NCI-H226 (cell line): ENCODE measurements at places on chromosomes 2 and 18.

GRCh38 chr2:39703181-39703872 is 37.6 kb downstream of the TMEM178A start:
- DNase-seq, result no peak

DNA sequence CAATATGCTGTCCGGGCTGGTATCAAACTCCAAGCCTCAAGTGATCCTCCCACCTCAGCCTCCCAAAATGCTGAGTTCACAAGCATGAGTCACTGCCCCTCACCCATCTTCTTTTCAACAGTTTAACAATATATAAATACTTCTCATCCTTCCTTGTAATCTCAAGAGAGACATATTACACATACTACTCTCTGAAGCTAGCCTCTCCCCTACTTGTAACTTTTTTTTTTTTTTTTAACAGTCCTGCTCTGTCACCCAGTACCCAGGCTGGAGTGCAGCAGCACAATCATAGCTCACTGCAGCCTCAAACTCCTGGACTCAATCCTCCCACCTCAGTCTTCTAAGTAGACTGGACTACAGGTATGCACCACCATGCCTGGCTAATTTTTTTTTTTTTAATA is 5.7 kb downstream of the GFPT1 start:
- DNase-seq, result peak; percentile 72

- DNase-seq, result no peak
These were observed 63.4 kb upstream of the L3MBTL4 start for GRCh38 chr18:6478121-6478520.

DNA sequence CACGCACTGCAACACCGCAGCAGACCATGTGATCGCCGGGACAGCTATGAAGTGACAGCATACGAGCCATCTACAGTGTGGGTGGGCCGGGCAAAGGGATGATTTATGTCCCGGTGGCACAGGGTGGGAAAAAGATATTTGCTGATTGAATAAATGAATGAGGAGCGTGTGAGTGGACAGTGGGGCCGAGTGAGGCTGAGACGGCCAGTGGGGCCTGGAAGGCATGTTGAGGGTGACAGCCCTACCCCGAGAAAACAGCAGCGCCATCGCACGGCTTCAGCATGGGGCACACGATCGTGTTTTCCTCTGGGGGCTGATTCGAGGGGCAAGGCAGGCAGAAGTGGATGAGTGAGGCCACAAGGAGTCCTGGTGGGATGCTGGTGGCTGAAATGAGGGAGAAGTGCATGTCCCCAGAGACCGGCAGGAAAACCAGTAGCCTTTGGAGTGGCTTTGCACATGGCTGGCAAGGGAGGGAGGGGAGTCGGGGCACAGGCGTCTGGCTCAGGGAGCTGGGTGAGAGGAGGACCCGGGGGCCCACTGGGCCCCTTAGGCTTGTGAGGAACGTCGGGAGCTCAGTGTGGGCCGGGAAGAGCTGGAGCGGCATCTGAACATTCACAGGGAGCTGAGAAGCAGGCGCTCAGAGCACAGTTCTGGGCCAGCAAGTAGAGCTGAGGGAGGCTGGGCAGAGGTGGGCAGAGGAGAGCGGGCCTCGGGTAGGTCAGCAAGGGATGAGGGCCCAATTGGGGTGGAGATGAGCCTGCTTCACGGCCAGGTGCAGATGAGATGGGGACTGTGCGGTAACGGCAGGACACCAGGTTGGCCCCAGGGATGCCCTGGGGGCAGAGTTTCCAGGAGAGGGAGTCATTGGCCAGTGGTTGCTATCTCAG is 32.1 kb upstream of the MAL start:
- DNase-seq, result no peak

- DNase-seq, result no peak
These were observed 106.9 kb downstream of the GFPT1 start for GRCh38 chr2:69279931-69280681.

- no peak for DNase-seq
These were observed 2.7 kb downstream of the COPS9 start for GRCh38 chr2:240133401-240133800.

- DNase-seq, result no peak
These were observed 1.4 kb downstream of the ARL4C start for GRCh38 chr2:234495251-234496054.

GRCh38 chr2:161243312-161243711 is 64.9 kb upstream of the PSMD14 start:
- DNase-seq, result no peak

DNA sequence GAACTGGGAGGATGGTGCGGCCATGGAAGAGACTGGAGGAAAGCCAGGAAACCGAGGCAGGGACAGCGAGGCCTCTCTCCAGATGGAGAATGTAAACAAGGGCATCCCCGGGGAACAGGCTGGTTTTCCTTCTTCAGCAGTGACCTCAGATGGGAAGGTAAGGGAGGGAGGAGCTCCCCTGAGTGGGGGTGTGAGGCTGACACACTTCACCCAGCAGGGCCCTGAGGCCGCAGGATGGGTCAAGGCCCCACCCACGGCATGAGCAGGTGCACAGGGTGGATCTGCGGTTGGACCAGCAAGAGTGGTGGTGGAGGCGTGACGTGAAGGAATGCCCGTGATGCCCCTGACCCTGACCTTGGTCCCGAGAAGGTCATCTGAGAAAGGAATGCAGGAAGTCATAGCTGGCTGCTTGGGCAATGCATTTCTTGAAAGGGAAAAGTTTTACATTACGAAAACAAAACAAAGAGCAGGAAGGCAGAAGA is 48.1 kb downstream of the ADCY3 start:
- DNase-seq, result peak; percentile 22

DNA sequence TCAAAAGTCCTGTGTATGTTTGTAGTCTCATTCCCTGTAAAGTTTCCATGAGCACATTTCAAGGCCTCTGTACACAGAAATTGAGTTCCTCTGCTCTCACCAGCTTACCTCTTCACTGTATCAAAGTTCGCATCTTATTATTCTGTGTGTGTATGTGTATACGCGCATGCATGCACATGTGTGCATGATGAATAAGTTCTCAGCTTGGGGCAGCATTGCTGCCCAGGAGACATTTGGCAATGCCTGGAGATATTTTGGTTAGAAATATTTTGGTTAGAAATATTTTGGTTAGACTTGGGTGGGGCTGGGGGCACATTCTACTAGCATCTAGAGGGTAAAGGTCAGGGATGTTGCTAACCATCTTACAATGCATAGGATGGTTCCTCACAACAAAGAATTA is 23.4 kb downstream of the TCF7L1 start:
- no peak for DNase-seq

DNA sequence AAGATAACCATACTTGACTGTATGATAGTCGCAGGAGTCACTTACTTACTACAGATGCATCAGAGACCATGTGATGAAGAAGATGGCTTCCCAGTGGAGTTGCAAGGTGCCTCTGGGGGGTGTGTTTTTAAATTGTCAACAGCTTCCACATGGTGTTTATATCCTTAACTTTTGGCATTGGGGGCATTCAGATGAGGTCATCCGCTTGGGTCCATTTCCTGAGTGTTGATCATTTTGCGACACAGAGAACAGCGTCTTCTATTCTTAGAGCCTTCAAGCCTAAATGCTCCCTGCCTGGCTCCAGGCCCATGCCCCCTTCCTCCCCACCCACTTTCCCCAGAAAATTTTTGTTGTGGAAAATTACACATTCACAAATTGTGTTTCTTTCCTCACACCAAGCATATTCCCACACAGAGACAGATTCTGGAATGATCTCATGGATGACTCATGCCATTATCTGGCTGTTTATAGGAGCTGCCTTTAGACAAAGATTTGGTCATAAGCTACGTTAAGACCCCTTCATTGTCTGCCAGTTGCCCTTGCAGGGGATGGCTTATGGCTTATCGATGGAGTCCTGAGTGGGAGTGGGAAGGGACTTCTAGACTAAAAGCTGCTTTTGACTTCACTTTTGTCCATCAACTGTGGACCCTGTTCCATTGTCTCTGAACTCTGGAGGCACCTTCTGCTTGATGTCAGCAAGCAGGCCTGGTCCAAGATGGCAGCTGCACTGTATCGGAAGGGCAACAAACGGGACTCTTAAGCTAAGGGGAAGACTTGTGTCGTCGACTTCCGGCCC is 91.8 kb downstream of the CABLES1 start:
- peak; percentile 77 for DNase-seq

- peak; percentile 24 for DNase-seq
These were observed 72.9 kb downstream of the TSN start for GRCh38 chr2:121828281-121828731.

DNA sequence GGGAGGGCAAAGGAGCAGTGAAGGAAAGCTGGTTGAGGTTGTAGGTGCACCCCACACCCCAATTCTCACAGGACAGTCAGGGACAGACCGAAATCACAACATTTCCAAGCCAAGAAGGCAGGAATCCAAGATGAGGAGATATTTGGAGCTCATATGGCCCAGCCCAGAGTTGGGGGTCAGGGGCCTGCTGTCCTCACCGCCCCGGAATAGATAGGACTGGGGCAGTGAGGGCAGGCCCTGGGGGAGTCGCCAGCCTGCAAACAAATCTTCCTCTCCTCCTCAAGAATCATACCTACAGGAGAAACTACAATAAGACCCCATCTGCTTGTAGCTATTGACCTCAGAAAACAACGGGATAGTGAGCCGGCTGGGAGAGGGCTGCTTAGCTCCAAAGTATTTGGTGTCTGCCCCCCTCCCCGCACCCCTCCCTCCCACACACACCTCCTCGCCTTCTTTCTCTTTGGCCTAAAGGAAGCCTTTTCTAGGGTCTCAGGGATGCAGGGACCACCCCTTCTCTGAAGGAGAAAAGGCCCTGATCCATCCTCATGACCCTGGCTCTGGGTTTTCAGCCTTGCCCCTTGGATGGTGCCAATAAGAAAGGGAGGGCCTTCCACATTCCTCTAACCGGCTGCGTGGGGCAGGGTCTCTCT is 3.8 kb downstream of the EN1 start:
- DNase-seq, result no peak

- DNase-seq, result no peak
These were observed 32.1 kb downstream of the TRAK2 start for GRCh38 chr2:201419057-201419635.

DNA sequence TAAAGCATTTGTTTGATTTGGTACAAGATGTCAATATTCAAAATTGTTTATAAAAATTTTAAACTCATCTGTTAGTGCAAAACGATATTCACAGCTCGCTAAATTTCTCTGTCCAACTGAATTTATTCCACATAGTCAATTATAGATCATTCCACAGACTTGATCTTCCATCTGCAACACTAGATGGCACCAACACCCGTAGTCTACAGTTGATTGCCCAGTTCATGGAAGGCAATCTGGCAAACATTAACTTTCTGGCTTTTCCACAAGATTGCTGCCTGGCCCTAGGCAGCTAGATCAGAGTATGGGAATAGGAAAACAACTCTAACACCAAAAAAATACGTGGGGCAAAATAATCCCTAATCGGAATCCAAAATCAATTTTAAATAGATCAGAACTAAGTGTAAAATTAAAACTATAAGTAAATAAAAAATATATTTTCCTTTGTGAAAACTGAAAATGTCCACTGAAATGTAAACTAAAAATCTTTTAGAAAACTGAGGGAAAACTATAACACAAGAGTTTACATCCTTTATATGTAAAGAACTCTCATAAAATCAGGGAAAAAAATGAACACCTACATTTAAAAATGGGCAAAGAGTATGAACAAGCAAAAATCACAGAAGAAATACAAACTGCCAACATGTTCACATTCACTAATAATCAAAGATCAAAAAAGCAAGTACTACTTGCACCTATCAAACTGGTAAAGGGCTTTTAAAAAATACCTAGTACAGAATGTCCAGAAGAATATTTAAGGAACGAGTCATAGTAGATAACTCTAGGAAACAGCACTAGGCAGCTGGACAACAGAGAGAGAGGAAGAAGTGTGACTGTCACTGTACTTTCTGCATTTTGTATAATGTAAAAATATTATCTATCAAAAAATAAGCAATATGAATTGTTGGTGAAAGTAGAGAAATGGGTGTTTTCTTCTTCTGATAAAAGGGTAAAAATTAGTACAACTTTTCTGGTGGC is 35.0 kb downstream of the RTN4 start:
- peak; percentile 52 for DNase-seq

DNA sequence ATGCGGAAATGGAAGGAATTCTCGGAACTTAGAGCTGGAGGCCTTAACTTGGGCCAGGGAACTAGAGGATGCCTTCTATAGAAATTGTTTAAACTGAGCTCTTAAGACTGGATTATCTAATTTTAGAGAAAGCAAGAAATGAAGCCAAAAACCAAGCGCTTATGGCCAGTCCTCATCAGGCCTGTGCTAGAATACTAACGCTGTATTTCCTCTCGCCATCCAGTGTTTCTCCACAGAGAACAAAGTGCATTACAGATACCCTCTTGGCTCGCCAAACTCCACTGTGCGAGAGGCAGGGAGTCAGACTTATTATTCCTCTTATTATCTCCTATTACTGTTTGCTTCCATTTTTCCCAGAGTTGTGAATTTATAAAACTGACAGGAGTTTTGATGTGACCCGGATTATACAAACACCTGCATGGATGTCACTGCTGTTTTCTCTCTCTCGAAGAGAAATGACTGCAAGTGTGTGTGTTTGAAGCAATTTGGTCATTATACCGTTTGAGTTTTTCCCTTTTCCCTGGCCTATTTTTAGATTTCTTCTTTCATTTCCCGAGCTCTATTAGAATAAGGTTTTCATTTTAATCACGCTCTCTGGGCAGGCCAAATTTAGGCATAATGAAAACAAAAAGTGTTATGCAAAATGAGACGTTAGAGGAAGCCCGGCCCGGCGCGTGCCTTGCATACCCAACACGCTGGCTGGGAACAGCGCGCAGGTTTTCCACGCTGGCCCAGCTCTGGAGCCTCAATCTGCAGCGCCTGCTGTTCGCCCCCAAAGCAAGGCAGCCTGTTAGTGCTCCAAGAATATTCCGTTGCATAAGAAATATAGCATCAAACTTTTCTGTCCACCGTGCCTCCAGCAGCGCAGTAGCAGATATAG is 103.3 kb downstream of the ALK start:
- no peak for DNase-seq

DNA sequence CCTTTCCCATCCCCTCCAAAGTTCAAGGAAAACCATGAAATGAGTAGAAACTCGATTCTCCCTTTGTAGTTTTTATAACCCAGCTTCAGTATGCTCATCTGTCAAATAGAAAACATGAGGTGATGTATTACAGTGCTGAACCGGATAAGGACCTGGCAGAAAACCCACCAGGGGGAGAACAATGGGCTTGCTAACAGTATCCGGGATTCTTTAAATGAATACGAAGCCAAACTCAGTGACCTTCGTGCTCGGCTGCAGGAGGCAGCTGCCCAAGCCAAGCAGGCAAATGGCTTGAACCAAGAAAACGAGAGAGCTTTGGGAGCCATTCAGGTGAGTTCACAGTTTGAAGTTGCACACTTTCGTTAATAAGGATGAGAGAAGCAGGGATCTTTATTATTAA is 113.6 kb upstream of the TTC39C start:
- DNase-seq, result no peak

DNA sequence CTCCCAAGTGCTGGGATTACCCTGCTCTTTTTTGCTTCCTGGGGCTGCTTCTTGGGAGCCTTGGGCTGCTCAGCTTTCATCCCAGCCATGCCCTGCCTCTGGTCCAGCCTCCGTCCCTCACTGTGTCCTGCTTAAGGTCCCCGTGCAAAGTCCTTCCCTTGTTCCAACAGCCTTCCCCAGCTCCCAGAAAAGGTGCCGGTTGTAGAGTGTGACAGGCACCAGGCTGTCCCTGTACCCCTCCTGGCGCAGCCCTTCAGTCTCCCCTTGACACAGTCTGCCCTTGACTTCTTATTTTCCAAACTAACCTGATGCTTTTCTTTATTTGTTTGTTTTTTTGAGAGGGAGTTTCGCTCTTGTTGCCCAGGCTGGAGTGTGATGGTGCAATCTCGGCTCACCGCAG is 20.1 kb upstream of the ALPI start:
- DNase-seq, result no peak

- DNase-seq, result no peak
These were observed 849.9 kb downstream of the DCDC2C start for GRCh38 chr2:4553241-4553640.
